ENCODE measurements at places on chromosomes 5 and 9.

DNA sequence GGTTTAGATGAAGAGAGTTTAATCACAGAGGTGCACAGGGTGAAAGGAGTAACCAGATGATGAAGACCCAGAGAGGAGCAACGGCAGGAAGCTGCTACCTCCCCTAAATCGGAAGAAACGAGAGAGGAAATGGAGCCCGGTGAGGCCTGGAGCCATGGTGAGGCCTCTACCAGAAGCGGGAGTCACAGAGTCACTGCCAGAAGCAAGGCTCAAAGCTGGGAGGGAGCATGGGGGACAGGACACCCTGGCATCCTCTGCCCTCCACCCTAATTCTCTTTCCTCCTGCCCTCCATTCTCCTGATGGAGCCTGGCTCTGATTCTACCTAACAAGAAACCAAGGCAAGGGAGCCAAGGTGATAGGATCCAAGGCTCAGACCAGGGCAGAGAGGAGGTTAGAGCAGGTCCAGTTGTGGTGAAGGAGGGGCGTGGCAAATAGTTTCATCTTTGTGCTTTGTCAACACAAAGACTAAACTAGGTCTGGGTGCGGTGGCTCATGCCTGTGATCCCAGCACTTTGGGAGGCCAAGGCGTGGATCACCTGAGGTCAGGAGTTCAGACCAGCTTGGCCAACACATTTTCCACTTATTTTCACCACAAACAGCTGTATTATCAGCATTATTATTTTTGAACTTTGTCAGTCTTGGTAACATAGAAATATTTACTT is 134.4 kb upstream of the RAI14 start:
- no peak for DNase-seq

- DNase-seq: no peak
Measured at GRCh38 chr5:120555345-120555744, 91.2 kb downstream of the PRR16 start.

- no peak for DNase-seq
Measured at GRCh38 chr5:58341476-58341875, 118.4 kb downstream of the PLK2 start.

DNA sequence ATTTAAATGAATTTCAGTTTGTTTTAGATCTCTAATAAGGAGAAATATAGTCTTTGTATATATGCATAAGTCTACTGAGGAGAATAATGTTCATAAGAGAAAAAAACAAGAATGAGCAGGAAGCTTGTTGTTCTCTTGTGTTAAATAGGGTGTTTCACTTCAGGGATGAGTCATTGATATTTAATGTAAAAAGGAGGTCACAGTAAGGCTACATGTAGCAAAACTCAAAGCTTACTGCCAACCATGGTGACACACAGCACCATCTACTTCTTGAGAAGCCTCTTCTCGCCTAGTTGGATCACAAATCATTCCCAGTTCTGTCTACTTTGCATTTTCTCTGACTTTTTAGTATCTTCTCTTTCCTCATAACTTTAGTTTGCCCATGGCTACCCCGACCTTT is 1466.0 kb upstream of the C9orf72 start:
- no peak for DNase-seq

GRCh38 chr9:5560443-5561100 is 50.2 kb downstream of the PDCD1LG2 start:
- DNase-seq: no peak

- DNase-seq: no peak
Measured at GRCh38 chr9:10774051-10774450, 161.2 kb upstream of the PTPRD start.

DNA sequence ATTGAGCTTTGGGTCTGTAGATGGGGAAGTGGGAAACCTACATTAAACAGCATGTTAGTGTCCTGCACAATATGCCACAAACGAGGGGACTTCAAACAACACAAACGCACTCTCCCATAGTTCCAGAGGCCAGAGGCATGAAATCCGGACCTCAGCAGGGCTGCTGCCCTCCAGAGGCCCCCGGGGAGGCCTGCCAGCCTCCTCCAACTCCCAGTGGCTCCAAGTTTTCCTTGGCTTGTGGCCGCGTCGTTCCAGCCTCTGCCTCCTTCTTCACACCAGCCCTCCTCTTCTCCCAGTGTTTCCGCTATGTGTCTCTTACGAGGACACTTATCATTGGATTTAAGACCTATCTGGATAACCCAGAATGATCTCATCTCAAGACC is 13.3 kb upstream of the COL5A1 start:
- DNase-seq: no peak

- peak; percentile 50 for DNase-seq
Measured at GRCh38 chr9:129164246-129164930, 13.7 kb downstream of the IER5L start.

GRCh38 chr9:135281791-135282737 is 194.6 kb downstream of the OLFM1 start:
- peak; percentile 25 for DNase-seq

- DNase-seq: no peak
Measured at GRCh38 chr9:2181792-2182191, 166.6 kb downstream of the SMARCA2 start.

DNA sequence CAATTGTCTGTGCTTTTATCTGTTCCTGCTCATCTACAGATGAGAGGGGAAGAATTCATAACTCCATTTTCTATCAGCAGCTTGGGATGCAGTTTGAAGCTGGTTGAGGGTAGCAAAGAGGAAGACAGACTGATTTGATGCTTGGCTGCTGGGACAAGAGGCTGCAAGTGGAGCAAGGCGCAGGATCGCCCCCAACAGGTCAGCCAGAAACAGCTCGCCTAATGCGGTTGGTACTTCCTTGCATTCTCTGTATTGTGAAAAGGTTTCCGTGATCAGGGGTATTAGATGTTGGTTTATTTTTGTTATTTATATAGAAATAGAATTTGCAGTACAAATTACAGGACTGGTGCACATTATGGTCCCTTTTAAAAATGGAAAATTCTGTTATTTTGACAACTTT is 40.6 kb downstream of the ZNF883 start:
- no peak for DNase-seq

- no peak for DNase-seq
Measured at GRCh38 chr5:31144364-31144763, 49.1 kb upstream of the CDH6 start.

- no peak for DNase-seq
Measured at GRCh38 chr9:123883634-123884033, 46.3 kb downstream of the DENND1A start.

DNA sequence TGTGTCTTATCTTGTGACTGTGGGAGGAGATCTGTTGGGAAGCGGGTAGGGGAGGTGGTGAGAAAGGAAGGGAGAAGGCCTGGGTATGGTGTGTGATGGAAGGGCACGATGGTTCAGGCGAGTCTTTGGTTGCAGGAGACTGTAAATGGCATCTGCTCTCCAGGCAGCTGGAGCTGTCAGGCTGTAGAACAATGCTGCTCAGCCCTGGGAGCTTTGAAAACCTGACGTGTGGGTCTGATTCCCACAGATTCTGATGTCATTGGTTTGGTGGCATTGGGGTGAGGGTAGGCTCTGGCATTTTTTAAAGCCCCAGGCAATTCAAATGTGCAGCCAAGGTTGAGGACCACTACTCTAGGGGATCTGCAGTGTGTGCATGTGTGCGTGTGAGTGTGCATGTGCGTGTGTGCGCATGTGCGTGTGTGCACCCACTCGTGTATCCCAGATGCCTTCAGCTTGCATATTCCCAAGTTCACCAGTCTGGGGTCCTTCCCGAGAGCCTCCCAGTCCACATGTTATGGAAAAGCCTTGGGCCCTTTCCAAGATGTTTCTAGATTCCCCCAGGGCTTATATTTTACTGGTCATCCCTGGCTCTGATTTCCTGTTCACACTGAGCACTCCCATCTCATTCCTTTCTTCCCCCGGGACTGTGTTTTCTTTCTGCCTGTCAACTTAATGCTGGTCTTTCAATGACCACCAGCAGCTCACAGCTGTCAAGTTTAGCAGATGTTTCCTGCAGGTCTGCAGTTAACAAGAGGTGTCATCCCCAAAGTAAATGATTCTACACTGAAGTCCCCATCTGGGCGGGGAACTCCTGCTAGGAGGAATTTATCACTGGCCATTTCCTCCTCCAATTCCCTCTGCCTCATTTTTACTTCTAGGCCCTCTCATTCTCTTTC is 34.0 kb downstream of the BOD1 start:
- no peak for DNase-seq

DNA sequence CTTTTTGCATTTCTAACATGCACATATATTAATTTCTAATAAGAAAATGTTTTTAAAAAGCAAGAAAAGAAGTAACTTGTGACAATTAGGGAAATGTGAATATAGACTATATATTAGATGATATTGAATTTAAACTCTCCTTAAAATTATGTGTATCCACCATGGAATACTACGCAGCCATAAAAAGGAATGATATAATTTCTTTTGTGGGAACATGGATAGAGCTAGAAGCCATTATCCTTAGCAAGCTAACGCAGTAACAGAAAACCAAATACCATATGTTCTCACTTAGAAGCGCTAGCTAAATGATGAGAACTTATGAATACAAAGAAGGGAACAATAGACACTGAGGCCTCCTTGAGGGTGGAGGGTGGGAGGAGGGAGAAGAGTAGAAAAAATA is 23.8 kb upstream of the AP3B1 start:
- DNase-seq: no peak

DNA sequence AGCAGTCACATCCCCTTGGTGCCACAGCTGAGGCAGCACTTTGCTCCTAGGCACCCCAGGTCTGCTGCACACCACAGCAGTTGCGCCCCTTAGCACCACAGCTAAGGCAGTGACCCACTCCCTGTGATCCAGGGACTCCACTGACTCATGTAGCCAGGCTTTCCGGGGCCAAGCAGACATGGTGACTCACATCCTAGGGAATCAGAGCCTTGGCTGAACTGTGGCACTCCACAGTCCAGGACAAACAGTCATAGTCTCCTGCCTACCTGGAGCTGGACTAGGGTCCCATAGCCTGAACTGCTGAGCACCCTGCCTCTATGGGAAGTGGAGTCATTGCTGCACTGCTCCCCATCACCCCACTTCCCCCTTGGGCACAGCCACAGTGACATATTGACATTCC is 338.7 kb downstream of the NPR3 start:
- no peak for DNase-seq

DNA sequence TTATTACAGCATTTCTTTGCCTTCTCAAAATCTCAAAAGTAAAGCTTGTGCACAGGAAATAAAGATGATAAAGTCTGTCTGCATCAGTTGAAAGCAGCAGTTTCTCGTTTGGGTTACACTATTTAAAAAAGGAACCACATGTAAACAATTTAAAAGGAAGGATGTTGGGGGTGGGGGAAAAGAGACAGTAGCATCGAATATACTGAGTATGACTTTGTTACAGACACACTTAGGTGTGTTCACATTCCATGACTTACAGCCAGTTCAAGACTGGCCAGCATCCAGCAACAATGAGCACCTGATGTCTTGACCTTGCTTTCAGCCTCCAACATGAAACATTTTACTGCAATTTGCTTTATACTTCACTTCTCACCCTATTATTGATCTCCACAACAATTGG is 8.7 kb downstream of the GAPT start:
- no peak for DNase-seq

DNA sequence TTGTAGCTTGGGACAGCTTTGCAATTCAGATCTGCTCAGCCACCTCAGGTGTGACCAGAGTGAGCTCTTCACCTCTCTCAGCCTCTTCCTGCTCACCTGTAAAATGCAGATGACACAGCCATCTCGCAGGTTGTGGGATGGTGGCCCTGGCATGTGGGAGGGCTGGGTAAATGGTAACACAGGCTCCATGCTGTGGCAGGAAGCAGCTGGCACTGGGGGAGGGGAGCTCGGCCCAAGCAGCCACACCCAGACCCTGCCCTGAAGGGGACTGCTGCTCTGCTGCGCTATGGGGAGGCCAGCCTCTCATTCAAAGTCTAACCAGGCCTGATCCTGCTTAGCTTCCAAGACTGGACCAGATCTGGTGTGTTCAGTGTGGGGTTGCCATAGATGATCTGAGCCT is 24.1 kb downstream of the PHF2 start:
- DNase-seq: no peak

DNA sequence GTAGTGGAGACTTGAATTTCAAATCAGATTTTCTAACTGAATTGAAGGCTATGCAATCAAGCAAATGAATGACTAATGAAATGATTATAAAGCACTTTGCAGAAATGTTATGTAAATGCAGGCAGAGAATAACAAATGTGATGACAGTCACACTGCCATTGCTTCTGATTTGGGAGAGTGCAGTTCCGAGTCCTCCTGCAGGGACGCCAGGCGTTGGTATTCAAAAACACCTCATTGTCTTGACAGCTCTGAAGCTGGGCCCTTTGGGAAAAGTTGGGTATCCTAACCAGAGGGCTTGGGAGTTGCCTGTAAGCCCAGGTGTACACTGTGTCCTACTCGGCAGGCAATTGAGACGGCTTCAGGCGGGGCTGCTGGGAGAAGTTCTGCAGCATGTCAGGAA is 57.9 kb downstream of the C5orf15 start:
- no peak for DNase-seq

- no peak for DNase-seq
Measured at GRCh38 chr5:33594006-33594405, 153.2 kb downstream of the TARS1 start.

GRCh38 chr9:78239506-78239905 is 3.6 kb downstream of the CEP78 start:
- DNase-seq: no peak

GRCh38 chr5:36878392-36879082 is 2.0 kb downstream of the NIPBL start:
- no peak for DNase-seq

DNA sequence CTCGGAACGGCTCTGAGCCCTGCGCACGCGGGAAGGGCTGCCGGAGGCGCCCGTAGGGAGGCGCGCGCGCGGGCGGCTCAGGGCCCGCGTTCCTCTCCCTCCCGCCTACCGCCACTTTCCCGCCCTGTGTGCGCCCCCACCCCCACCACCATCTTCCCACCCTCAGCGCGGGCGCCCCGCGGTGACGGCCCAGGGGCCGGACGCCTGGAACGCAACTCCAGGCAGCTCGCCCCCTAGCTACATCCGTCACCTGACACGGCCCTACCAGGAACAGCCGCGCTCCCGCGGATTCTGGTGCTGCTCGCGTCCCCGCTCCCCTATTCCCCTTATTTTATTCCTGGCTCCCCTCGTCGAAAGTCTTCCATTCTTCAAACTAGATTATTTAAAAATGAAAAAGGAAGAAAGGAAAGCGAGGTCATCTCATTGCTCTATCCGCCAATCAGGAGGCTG is at the start of gene CDKN2B-AS1:
Gene CDKN2B-AS1 (plus strand): TSS at position 236 of the 450 bp plus-strand sequence.
- DNase-seq: no peak

- DNase-seq: peak; percentile 33
Measured at GRCh38 chr9:35605351-35606137, 482 bp downstream of the TESK1 start.

GRCh38 chr9:26706223-26706622 is 186.4 kb downstream of the CAAP1 start:
- no peak for DNase-seq

All from gastrocnemius medialis (tissue), 4 donors.